ENCODE measurements at places on chromosomes 1 and 21. TPM values are rescaled to one million over a fixed set of nuclear protein-coding genes. Genes with fewer than 3 reads are reported as not detected.

DNA sequence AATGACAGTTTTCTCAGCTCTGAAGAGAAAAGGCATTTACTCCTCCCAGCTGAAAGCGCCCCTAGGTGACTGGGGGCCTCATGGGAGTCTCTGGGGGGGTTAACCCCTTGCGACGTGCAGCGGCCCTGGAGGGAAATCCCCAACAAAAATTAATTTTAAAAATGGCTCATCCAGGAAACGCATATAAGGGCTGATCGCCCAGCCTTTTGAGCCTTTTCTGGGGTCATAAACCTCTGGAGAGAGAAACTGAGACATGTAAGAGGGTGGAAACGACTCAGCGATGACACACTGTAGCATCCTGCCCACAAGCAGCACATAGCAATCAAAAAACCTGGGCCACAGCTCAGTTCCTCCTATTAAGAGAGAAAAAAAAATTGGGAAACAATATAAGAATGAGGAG, 20.4 kb upstream of the HPDL start:
- no peak for DNase-seq

DNA sequence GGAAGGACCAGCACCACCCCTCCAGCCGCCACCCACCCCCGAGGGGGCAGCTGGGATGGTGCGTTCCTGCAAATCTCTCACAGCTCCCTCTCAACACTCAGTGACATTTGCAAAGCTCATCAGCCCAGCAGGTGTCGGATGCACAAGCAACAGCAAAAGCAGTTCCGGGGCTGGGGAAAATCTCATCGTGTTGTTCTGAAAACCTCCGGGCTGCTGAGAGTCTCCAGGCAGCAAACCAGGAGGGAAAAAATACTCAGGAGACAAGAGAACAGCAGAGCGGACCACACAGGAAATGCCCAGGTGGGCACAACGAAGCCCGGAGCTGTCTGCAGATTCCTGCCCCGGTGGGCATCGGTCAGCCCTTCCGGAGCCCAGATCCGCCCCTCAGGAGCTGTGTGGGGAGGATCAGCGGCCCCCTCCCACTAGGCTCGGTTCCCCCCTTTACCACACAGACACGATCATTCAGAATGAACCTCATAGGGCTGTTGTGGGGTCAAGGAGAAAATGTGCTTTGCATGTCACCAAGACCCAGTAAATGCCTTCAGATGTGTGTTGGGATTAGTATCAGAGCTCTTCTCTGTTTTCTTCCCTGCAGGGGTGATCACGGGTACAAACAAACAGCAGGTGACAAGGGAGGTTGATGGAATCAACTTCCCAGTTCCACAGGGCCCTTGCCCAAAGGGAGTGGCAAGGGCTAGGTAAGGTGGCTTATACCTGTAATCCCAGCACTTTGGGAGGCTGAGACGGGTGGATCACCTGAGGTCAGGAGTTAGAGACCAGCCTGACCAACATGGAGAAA, 127.0 kb upstream of the TIAM1 start:
- DNase-seq: no peak

RAP1GAP gene
- 3.2 TPM for total RNA-seq

RIPK4 gene
- total RNA-seq: 1.8 TPM

DNA sequence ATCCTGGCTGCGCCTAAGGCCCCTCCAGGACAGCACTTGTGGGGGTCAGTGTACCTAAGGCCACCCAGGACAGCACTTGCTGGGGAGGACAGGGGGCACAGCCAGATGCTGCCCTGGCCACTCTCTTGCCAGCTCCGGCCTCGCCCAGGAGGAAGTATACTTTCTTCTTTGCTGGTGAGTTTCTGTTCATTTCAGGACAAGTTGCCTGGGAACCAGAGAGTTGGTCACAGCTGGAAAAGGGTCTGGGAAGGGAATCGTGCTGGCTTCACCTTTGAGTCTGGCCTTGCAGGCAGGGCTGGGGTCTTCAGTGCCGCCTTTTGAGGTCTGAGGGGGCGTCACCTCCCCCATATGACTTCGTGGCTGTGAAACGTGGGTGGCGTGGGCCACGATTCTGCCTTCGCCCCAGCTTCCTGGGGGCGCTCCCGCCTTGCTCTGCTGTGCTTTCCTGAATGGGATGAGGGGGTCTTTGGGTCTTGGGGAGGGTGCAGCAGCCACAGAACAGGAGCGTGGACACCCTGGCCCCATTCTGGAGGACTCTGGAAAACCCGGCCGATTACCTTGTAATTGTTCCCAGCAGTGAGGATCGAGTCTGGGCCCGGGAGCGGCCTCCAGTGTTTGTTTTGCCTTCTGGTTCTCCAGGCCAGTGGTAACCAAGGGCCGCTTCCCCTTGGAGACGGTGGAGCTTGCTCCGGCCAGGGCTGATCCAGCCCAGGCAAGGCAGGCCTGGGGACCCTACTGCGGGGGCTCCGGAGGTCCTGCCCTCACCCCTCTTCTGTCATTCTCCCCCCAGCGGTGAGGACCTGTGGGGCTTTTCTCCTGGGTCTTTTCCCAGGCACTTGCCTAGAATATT, 45.9 kb downstream of the SPSB1 start:
- no peak for DNase-seq

TCHHL1 gene
- total RNA-seq: not detected

OR6N1 gene
- total RNA-seq: not detected

DNA sequence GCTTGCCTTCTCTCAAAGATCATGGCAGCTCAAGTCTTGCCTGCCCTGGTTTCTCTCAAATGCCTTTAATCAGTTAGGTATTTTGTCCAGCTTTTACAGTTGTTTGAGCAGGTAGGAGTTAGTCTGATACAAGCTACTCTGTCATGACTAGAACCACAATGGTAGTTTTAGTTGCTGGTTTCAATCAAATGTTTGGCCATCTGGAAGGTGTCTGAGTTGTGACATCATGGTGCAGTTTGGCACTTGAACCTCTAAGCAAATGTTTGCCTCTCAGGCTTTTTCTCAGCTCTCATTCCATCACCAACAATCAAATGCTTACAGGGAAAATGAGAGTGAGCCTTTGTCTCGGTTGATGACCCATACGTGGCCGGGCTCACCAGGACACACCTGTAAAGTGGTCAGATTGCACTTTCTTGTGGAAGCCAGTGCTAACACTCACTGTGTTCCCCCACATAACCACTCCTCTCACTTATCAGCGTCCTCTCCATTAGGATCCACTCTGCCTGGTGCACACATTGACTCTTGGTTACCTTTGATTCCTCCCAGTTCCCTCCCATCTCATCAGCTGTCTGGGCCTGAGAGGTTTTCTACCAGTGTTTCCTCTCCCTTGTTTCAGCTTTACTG, 67.5 kb downstream of the CCDC185 start:
- DNase-seq: no peak

TNFRSF9 gene
- 3.4 TPM for total RNA-seq

GRCh38 chr1:167798952-167799351, 77.2 kb downstream of the MPZL1 start:
- DNase-seq: no peak

DNA sequence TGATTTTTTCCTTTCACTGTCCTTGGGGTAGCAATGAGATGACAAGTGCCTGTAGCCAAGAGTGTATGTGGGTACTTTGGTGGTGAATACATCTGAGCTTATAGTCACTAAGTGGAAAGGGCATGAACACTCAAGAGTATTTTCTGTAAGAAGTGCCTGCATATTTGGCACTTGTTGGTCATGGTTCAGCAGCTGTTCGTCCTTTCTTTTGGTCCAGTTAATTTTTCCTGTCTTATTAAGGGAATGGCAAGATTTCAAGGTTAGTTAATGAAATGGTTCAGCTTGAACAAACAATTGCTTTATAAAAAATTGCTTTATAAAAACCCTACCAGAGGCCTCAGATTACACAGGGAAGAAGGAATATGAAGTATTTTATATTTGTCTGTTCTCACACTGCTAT, 48.6 kb upstream of the GPR52 start:
- DNase-seq: peak; percentile 26

DNA sequence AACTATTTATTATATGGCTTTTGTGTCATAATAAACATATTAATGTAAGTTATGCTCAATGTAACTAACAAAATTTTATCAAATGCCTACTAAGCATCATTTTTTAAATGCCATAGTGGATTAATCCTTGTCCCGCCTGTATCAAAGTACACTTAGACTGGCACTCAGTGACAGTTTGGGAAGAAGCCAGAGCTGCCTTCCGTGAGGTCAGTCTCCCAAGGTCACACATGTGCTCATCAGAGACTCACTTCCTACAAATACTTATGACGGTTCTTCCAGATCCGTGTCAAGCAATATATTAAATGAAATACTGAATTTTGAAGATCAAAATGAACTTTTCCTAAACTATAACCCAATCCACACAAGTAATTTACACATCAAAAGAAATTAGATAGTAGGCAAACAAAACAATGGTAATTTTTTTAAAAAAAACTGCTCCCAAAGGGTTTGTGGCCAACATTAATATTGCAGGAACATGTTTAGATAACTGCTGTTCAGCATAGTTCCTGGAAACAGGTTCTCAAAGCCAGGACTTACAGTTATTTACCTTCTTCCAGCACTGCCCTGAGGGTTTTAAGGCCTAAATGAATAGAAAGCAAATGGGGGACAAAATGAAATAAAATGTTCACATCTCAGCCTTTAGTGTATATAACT, 27.2 kb downstream of the WLS start:
- no peak for DNase-seq

SELL gene
- 1.5 TPM for total RNA-seq

DNA sequence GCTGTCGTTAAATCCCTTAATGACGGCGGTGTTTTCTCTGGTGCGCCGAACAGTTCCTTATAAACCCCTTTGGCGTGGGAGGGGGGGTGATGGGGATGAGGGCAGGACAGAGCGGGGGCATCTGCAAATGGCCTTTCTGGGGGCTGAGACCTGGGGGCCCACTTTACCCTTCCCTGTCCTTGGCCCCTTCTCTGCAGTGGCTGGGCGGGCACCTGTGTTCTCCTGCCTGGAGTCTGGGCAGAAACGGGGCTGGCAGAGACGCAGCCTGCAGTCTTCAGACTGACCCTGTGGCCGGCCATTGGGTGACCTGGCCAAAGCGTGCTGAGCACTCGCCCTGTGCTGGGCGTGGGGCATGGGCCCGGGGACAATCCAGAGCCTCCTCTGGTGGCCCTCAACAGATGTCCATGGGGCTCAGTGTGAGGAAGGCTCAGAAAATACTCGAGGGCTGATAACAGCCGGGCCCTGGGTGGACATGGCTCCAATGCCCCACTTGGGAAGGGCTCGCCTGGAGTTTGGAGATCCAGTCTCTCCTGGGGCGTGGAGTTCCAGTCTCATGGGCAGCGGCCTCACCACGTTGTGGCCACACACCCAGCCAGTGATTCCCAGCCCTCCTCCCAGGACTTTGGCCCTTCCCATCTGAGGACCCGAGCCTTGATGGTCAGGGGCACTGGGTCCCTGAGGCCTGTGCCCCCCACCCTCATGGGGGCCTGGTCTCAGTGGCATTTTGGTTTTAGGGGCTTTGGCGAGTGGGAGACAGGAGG, 50.8 kb upstream of the ACTRT2 start:
- no peak for DNase-seq

- DNase-seq: no peak
Observed at GRCh38 chr1:91724644-91725043, 161.3 kb downstream of the TGFBR3 start.

DNA sequence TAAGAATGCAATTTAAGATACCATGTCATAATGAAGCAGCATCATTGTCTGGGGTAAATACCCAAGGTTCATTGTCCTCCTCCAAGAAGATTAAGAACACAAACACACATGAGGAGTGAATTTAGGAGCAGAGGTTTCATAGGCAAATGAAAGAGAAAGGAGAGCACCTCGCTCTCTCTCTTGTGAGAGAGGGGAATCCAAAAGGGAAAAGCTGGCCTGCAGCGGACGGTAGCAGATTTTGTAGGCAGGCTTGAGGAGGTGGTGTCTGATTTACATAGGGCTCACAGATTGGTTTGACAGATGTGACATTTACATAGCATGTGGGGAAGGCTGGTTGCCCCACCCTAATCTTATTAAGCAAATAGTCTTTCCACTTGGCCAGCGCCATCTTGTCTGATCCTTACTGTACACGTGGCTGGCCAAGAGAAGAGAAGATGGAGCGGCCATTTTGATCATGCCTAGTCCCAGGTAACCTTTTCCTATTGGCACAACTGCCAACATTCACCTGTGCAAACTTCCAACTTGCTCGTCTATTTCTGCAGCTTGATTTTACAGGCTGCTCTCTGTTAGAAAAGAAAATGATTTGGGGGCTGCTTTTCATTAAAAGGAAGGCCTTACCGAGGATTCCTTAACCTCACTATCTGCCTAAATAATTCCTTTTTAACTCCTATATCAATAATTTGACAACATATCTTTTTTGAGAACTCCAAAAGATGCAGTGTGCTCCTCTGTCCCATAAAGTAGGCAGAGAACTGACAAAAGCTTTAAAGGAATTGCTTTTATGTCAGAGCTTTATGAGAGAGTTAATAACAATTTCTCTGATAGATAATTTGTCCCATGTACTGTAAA, 16.0 kb upstream of the LRRC7 start:
- DNase-seq: no peak

DNA sequence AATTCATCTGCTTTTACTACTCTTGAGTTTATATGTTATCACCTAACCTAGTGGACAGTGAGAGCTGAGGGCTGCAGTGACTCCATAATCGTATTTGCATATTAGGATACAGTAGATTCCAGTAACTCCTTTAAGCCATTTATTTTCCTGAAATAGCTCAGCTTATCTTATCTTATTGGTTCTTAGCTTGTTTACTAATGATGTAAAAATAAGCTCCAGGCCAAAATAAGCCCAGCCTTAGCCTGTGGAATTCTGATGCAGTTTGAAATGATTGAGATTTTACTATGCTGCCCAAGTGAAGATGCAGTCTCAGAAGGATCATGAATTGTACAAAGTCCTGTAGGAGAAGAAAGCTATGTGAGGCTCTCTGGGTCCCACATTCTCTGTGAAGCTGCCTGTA, 18.1 kb downstream of the ATP1A1 start:
- DNase-seq: no peak

VHLL gene
- total RNA-seq: 0.34 TPM

DNA sequence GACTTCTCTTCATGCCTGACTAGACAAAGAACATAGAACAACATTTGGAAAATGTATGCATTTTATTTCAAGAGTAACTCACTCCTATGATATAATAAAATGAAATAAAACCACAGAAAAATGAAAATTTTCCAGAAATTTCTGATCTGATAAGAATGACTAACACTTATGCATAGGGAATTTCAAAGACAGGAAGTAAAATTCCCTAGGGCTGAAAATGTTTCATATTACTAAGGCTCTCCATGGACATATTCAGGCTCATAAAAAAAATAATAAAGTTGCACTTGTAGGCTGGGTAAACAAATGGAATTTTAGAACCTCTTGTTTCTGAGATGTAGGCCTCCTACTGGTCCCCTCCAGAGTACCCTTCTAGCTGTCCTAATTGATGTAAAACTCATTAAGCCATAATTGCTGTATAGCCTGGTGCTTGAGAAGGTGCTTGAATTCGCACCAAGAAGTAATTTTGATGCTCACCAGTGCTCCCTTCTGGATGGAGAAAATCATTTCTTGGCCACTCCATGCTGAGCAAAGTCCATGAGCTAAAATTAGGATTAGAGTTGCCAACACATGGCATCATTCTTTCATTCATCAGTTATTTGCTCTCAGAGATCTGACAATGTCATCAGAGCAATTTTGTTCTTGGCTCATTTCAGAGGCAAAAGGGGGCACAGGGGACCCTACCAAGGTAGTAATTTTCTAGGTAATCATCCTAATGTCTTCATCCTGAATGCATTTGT, 641.0 kb upstream of the CAMK1G start:
- DNase-seq: no peak
